ENCODE measurements at places on chromosomes 13 and 19.

DNA sequence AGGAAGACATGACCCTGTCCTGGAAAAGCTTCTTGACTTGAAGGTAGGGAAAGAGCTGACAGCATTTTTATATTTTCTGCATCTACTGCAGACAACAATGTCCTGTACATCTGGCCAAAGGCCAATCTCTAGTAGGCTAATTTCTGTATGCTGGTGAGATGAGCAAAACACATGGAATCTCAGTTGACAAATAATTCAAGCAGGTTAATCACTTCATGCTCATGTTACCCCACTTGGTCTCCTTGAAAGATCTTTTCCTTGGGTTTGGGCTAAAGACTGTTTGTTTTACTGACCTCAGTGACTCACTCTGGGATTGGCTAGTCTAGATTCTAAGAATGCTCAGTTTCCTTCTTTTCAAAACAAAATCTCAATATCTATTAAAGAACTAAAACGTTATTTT lies 298.8 kb downstream of the LMO7 start:
- no peak for DNase-seq

DNA sequence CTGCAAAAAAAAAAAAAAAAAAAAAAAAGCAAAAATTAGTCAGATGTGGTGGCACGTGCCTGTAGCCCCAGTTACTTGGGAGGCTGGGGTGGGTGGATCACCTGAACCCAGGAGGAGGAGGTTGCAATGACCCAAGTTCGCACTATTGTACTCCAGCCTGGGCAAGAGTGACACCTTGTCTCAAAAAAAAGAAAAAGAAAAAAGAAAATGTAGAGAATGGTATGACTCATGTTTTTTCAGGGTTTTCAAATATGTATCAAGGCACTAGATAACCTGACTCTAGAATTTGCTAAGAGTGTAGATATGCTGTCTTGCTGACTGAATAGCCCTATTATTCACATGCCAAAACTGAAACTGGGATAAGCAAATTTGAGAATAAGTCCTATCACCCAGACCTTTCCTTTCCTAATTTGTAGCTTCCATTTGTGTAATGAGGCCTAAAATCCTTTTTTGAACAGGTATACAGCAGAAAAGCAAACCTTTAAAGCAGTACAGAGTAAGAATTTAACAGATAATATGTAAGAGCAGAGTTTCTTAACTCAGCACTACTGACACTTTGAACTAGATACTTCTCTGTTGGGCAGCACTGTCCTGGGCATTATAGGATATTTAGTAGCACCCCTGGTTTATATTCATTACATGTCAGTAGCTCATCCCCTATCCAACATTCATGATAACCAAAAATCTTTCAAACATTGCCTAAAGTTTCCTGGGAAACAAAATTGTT lies 108.6 kb downstream of the ELF1 start:
- DNase-seq: no peak

GRCh38 chr13:44818016-44818415 lies 171.3 kb downstream of the NUFIP1 start:
- DNase-seq: no peak

- no peak for DNase-seq
Observed at GRCh38 chr13:99892196-99892613, 79.4 kb downstream of the ZIC5 start.

DNA sequence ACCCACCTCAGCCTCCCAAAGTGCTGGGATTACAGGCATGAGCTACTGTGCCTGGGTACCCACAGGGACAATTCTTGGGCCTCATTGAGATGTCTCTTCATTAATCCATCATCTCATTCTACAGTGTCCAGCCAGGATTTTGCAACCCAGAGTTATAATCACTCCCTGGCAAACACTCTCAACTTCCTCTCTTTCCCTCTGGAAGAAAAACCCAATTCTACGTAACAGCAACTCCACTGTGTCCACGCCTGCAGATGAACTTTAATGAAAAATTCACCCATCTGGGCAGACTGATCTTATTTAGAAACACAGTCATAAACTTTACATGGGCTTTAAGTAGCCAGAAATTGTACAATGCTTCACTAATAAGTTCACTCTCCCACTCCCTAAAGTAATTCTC lies 90.1 kb upstream of the ABCC4 start:
- no peak for DNase-seq

DNA sequence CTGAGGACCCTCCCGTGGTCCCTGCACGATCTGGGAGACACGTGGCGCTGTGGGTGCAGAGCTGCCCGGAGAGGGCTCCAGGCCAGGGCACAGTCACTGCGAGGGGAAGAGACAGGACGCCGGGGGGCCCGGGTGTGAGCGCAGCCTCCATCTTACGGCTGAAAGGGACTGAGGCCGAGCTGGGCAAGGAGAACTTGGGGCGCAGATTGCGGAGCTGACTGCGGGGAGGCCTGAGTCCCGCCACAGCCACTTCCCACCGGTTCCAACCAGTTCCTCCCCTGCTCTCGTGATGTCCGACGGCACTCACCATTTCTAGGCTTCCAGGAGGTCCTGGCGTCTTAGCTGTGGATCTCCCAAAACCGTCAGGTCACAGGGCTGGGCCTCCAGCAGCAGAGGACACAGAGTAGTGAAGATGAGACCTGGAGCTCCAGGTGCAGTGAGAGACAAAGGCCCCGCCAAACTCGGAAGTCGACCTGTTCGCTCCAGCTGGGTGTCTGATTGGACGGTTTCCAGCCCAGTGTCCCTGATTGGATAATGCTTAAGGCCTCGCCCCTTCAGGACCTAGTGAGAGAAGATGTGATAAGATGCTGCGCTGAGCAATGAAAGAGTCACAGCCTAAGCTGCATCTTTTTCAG lies 4.8 kb upstream of the ZNF253 start:
- no peak for DNase-seq

- DNase-seq: no peak
Observed at GRCh38 chr13:77028202-77028601, 1.2 kb upstream of the FBXL3 start.

All from NCI-H2171 (cell line).